ENCODE measurements at places on chromosomes 1 and 21.

- peak; percentile 48 for DNase-seq
Observed at GRCh38 chr1:181423301-181423918, 59.9 kb upstream of the CACNA1E start.

DNA sequence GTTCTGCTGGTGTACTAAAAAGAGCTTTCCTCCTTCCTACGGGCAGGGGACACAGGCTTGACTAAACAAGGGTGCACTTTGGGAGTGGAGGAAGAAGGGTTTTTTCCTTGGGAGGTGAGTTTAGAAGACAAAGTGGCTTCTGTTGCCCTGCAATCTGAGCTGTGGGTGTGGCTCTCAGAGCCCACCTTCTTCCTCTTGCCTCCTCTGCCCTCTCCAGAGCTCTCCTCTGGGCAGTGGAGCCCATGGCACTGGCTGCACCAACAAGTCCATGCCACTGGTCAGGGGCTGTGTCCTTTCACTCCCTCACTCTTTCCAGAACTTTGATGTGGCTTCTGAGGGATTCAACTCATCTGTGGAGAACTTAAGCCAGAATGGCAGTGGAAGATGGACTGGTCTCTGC, 25.6 kb upstream of the PSMB2 start:
- DNase-seq, result no peak

GRCh38 chr1:226293553-226293920, 15.4 kb downstream of the LIN9 start:
- DNase-seq, result no peak

- DNase-seq, result no peak
Observed at GRCh38 chr1:158329733-158330132, 1.6 kb downstream of the CD1B start.

- DNase-seq, result no peak
Observed at GRCh38 chr21:35475009-35475408, 425.9 kb upstream of the RUNX1 start.

- no peak for DNase-seq
Observed at GRCh38 chr1:240572328-240572727, 39.6 kb downstream of the GREM2 start.

DNA sequence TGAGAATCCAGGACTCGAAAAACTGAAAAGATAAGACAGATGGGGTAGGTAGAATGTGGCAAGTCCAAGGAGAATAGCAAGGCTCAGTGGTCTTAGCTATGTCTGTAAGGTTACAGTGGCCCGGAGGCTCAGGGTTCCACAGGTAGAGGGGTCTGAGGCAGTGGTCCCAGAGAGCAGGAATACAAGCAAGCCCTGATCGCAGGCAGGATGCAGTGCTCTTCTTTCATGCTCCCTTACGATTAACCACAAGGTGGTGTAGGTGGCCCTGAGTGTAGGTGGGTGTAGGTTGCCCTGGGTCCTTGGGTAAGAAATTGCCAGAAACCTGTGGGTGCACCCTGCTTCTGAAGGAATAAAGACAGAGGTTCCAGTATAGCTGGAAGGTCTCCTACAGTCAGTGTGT, 99.1 kb upstream of the RAB3GAP2 start:
- no peak for DNase-seq

DNA sequence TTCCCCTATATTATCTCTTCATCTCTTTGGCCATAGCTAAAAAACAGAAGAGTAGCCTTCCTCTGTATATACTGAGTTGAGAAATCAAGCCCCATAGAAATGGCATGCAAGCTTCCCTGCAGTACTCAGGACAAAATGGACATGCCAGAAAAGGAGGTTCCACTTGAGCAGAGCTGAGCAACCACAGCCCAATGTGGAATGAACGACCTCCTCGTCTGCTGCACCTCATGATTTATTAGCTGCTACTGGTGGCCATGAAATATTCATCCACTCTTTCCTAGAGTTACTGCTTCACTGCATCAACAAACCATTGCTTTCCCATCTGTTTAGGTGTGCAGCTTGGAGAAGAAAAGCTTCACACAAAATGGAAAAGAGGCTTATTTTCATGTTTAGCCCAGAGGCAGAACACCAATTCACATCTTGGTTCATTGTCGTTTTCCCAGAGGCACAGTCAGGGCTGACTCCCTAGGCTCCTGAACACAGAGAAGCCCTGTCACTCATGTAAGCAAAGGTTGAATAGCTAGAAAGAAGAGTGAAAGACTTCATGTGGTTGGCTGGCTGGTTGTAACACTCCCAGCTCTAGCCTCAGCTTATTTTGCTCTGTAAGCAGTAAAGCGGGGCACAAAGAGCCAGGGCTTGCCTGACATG, 148.0 kb downstream of the TSEN15 start:
- peak; percentile 27 for DNase-seq

- peak; percentile 77 for DNase-seq
Observed at GRCh38 chr1:183989078-183989577, 48.4 kb downstream of the COLGALT2 start.

- no peak for DNase-seq
Observed at GRCh38 chr1:212466898-212467650, 34.4 kb downstream of the NENF start.
